ENCODE measurements at places on chromosomes 4 and X.
A peak's percentile ranks its signal among the peaks of the same experiment; 100 is the strongest.

DNA sequence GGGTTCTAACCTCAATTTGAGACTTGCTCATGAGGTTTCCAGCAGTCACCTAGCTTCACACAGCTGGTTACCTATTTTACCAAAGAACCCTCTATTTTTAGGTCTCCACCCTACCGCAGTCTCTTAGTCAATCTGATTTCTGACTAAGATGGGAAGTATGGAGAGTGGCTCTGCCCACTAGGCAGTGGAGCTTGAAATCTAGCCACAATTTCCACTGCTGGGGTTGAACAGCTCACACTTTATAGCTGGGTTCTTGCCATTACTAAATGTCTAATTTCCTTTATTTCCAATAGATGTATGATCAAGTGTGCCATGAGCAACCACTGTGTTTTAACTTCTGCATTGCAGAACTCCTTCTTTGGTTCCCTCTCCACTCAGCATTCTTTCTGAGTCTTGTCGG is 43.1 kb downstream of the GASK1B start:
- DNase-seq = no peak

DNA sequence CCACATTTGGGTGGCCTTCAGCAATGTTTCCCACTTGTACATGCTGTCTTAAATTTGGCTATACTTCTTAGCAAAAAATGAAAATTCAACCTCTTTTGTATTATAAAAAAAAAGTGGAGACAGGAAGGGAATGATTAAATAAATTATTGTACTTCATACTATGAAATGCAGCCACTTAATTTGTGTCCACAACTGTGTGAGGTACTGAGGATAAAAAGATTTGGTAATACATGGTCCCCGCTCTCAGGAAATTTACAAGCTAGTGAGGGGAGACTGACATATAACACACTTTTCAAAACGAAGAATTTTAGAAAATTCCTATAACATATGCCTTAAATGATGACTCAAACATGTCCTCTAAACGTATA is 105.0 kb downstream of the HNRNPD start:
- no peak for DNase-seq

DNA sequence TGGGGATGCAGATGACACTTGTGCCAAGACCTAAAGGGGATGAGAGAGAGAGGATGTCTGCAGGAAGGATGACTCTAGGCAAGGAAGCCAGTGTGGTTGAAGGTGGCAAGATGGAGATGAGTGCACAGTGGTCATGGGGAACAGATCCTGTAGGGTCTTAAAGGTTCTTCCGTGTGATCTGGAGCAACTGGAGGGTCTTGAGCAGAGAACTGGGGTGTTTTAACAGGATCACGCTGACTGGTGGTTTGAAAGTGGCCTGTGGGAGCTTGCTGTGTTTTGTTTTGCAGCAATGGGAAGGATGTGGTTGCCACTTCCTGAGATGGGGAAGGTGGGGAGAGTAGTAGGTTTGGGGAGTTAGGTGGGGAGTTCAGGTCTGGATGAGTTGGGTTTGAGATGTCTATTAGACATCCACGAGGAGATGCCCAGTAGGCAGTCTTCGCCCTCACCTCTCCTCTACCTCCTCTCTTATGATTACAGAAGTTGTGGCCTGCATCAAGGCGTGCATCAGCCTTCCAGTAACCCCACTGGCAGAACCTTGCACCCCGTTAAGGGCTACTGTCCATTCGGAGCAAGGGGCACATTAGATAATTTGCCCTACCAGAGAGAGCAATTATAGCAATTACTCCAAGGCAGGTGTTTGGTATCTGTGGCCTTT is 1.4 kb upstream of the STBD1 start:
- no peak for DNase-seq

DNA sequence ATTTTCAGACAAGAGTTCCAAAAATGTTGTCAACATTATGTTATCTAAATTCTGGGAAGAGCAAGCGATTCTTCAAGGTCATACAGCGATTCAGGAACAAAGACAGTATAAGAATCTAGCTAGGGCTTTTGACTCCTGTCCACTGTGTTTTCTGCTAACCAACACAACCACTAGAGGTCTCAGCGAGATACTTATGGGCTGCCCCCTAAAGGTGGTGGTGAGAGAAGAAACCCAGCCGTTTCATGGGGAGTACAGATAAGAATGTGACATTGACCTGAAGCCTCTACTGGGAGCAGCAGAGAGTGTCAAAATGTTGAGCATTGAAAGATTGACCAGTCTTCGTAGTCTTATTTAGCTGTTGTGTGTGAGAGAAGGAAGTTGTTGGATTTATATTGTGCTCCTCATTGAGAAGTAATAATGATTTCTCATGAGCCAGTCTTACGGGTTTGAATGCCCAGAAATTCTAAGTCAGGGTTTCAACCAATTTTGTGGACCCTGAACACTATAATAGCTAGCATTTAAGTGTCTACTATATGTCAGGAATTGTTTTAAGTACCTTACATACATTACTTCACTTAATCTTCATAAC is 168.3 kb downstream of the SPRY1 start:
- no peak for DNase-seq

DNA sequence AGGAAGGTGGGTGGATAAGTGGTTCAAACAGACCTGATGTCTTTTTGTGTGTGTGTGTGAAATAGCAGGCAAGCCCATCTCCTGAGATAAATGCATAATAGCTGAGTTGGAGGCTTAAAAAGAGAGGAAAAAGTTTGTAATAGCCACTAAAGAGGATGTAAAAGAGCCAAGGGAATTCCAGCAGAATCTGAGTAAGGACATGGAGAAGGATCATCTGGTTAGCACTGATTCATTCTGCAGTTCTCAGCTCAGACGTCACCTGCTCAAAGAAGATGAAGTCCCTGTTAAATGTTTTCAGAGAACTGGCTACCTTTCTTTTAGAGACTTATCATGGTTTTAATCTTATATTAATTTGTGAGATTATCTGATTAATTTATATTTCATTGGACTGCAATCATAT is 21.0 kb upstream of the IL13RA2 start:
- DNase-seq = no peak

- no peak for DNase-seq
Measured at GRCh38 chr4:55381502-55381901, 14.3 kb upstream of the TMEM165 start.

DNA sequence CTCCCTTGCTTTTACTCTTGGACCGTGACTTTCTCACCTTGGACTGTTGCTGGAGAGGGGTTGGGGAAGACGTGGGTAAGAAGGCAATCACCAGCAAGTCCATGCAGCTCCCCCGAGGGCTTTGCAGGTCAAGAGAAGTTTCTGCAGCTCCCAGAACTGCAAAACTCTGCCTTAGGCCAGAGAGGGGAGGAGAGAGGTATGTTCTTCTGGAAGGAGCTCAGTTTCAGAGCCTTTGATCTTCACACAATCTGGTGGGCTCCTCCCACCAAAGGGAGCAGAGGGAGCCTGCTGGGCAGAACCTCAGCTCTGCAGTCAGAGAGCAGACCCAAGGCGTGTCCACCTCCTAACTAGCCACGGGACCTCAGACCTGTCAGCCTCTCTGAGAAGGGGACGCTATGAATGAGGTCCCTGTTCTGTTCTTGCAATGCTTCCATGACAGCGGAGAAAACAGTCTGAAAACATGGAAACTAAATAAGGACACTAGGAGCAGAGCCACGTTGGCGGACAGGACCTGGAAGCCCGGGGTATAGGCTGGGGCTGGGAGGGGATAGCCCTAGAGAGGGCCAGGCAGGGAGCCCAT is 92.8 kb downstream of the EVC2 start:
- DNase-seq = no peak

GRCh38 chr4:115310641-115311040 is 197.2 kb upstream of the NDST4 start:
- DNase-seq = no peak

DNA sequence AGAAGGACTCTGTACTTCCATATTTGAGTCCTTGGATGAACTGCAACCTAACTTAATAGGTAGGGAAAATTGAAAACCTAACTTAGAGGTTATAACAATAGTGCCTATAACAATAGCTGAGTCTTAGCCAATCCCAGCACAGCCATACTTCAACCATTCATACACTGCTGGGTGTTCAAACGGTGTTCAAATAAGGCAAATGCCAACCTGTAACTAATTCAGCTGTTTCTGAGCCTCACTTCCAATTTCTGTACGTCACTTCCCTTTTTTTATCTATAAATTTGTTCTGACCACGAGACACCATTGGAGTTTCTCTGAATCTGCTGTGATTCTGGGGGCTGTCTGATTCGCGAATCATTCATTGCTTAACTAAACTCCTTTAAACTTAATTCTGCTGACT is 9.6 kb upstream of the GRSF1 start:
- no peak for DNase-seq

DNA sequence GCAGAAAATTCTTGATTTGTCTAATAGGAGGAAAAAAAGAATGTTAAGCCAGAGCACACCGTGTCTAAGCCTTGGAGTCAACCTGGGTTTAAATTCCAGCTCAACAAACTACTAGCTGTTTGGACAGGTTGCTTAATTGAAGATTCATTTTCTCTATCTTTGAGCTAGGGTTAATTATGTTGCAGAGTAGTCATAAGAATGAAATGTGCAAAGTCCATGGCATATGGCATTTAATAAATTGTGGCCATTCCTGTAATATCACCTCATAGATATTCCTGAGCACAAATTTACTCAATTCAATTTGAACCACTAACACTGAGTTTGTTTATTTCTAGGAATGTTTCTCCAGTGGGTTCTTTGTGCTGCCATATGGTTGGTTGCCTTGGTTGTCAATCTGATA is 4.6 kb downstream of the TMEM144 start:
- DNase-seq = no peak

- DNase-seq = no peak
Measured at GRCh38 chr4:154082760-154083535, 294.1 kb upstream of the SFRP2 start.

- DNase-seq = no peak
Measured at GRCh38 chr4:57194068-57194611, 84.0 kb upstream of the IGFBP7 start.

- DNase-seq = peak; percentile 22
Measured at GRCh38 chrX:115650916-115651315, 89.9 kb downstream of the PLS3 start.

DNA sequence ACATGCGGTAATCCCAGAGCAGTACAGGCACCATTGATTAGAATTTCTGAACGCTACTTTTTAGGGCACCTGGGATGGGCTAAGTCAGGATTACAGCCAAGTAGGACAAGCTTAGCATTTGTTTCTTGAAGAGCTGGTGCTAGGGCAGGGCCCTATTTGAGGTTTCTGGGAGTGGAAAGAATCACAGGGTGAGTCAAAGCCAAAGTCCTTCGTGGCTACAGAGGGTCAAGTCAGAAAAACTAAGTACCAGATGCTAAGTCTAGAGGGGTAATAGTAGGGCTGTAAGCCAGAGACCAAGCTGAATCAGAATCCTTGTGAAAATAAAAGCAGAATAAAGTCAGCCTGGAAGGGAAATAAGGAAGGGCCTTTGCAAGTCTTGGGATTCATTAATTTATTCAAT is 448.6 kb downstream of the ZIC3 start:
- DNase-seq = no peak

GRCh38 chr4:153418558-153418957 is 47.6 kb upstream of the TMEM131L start:
- DNase-seq = no peak

- DNase-seq = no peak
Measured at GRCh38 chr4:187258651-187259401, 535.2 kb upstream of the FAT1 start.

DNA sequence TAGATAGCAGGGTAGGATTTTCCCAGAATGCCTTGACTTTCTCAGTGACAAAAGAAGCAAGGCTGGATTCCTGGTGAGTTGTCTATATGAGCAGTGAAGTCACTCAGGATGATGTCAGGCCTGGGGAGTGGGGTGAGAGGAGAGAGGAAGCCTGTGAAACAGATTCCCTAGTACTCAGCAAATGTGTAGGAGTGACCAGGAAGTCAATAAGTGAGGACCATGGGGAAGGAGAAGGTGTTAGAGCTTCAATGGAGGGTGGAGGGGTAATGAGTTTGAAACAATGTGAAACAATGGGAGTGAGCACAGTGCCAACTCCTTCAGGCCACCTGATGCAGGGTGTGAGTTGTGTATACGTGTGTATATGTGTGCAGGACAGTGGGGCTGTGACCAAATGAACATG is 2.4 kb upstream of the SLC9A6 start:
- DNase-seq = no peak

DNA sequence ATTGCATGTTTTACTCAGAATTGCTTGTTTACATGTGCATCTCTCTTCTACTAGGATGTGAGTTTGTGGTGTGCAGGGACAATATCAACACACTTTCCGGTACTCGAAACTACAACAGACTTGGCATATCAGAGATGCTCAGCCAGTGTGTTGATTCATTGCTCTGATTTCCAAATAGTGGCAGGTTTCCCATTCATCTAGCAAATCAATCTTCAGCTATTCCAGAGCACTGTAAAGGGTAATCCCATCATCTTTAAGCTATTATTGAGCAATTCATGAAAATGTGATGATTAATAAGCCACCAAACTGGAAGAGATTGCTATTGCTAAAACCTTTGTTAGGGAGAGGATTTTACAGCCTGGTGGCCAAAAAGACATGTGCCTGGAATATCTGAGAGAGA is 574.2 kb upstream of the CPEB2 start:
- DNase-seq = no peak

GRCh38 chr4:57363346-57363745 is 253.2 kb upstream of the IGFBP7 start:
- DNase-seq = no peak

DNA sequence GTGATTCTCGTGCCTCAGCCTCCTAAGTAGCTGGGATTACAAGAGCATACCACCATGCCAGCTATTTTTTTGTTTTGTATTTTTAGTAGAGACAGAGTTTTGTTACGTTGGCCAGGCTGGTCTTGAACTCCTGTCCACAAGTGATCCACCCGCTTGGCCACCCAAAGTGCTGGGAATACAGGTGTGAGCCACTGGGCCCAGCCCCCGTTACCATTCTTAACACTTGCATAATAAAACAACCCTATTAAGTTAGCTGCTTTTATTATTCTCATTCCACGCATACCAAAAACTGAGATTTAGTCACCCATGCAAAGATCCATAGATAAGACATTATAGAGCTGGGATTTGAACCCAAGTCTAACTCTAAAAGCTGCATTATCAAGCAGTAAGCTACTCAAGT is 6.0 kb upstream of the TEX13A start:
- no peak for DNase-seq

DNA sequence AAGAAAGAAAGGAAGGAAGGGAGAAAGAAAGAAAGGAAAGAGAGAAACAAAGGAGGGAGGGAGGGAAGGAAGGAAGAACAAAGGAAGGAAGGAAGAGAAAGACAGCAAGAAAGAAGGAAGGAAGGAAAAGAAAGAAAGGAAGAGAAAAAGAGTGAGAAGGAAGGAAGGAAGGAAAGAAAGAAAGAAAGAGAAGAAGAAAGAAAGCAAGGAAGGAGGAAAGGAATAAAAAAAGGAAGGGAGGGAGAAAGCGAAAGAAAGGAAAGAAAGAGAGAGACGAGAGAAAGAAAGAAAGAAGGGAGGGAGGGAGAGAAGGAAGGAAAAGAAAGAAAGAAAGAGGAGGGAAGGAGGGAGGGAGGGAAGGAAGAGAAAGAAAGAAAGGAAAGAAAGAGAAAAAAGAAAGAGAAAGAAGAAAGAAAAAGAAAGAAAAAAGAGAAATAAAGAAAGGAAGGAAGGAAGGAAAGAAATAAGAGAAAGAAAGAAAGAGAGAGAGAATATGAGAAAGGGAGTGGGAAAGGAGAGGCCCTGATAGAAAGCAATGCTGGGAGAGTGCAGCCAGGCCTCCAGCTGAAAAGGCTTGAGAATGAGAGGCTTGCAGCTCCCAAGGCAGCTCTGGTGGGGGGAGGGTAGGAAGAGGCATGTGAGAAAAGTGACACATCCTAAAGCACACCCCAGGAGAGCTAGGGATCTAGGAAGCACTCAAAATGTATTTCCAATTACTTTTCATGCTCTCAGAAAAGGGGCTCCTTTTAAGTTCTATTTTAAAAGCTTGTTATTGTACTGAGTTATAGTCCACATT is 134.0 kb upstream of the ZIC3 start:
- no peak for DNase-seq
